ENCODE measurements at places on chromosomes 1 and 21.

DNA sequence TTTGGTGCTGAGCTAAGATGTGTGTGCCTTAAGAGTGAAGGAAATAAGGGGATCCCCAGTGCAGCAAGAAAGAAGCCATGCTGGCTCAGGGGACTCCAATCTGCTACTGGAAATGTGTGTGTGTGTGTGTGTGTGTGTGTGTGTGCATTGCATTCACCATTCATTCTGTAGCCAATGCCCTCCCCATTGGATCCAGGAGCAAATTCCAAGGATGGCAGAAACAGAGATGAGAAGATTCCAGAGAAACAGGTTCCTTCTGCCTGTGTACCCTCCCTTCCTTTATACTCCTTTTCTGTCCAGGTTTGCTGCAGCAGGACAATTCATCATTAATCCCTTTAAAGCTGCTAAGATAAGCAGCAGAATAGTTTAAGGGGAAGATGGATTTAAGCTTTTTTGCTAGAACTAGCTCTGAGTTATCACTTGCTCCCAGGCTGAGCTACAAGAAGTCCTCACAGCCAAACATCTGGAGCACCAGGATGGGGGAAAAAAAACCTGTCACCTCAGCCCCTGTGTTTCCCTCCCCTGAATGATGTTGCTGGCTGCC is 3.2 kb downstream of the SLC6A17 start:
- no peak for DNase-seq

GRCh38 chr1:204178487-204179281 is 12.5 kb upstream of the REN start:
- DNase-seq: no peak

DNA sequence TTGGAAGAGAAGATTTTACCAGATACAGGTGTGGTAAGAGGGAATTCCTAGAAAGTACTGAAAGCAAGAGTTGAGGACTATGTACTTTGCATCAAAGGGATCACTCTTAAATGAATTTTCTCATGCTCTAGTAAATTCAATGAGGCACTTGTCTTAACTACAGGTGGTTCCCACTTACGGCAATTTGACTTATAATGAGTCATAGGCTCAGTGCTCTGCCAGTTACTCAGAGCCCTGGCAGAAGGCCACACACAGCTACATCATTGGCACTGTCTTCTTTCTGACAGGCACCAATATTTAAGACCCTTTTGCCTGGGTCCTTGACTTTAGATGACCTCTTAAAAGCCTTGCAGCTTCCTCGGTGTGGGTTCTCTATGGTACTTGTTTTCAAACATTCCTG is 15.9 kb upstream of the ADAMTS5 start:
- DNase-seq: no peak

DNA sequence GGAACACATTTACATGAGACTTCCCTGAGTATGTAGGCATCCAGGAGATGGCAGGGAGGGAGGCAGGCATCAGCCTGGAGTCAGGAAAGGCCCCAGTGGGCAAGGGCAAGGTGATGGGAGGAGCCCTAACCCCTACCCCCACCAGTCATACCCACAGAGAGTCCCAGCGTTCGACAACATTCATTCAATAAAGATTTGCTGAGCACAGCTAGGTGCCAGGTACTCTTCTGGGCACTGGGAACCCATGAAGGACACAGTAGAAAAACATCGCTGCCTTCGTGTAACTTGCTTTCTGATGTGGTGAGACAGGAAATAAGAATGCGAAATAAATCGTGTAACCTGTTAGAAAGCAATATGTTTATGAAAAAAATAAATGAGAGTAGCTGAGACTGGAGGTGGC is 77.3 kb upstream of the GADD45A start:
- DNase-seq: no peak

- no peak for DNase-seq
Observed at GRCh38 chr1:230986976-230987375, 8.1 kb downstream of the ARV1 start.

DNA sequence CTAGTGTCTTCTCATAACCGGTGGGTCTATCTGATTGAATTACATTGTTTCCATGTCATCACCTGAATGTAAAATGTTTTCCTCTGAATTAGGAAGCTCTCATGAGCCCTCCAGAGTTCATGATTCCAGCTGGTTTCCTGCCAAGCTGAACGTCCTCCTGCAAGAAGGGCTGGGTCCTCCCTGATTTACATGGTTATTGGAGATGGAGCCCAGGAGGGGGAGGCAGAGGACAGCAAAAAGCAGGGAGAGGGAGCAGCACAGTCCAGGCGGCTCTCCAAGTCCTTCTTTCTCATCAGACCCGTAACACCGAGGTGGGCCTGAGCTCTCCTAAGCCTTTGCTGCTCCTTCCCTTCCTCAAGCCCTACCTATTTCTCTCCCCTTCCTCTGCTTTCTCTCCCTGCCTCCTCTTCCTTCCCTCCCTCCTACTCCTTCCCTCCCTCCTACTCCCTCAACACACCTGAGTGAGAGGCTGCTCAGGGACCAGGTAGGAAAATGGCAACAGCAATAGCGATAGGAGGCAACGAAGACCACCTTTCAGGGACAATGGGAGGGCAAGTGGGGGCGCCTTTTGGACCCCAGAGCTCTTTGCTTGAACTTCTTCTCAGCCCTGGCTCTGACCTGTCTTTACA is 265.9 kb downstream of the PRDM2 start:
- DNase-seq: peak; percentile 81

GRCh38 chr1:90773812-90774211 is 56.7 kb upstream of the BARHL2 start:
- no peak for DNase-seq

GRCh38 chr1:216749232-216749631 is 26.0 kb upstream of the ESRRG start:
- DNase-seq: no peak

- no peak for DNase-seq
Observed at GRCh38 chr21:32065654-32066053, 192.8 kb downstream of the HUNK start.

GRCh38 chr1:30974536-30974935 is 66.0 kb upstream of the SDC3 start:
- no peak for DNase-seq

DNA sequence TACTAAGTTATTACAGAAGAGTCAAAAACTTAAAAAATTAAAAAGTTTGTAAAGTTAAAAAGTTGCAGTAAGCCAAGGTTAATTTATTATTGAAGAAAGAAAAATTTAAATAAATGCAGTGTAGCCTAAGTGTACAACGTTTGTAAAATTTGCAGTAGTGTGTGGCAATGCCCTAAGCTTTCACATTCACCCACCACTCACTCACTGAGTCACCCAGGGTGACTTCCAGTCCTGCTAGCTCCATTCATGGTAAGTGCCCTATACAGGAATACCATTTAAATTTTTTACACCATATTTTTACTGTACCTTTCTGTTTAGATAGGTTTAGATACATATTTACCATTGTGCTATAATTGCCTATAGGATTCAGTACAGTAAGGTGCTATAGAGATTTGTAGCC is 88.6 kb downstream of the CTH start:
- DNase-seq: no peak

DNA sequence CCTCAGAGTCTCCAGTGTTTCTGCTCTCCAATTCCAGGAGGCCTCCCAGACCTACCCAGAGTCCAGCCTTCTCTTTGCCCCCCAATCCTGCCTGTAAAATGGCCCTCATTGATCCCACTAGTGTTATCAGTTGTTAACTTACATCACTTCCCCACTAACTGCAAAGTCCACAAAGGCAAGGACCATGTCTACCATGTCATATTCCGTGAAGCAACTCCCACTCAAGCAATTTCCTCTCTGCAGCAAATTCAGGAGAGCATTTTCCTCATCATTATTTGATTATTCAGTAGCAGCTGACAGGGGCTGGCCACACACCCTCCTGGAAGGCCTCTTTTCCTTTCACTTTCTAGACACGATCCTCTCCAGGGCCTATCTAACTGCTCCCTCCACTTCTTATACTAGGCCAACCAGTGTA is 153.5 kb downstream of the RERE start:
- DNase-seq: no peak

GRCh38 chr1:24621121-24621520 is 22.0 kb upstream of the SRRM1 start:
- no peak for DNase-seq

All from mesendoderm (in vitro differentiated cells).